ENCODE measurements at places on chromosomes 4 and X.

GRCh38 chr4:169205075-169205743 lies 65.5 kb downstream of the SH3RF1 start:
- DNase-seq, result no peak

GRCh38 chr4:151418385-151418784 lies 9.4 kb downstream of the FHIP1A start:
- DNase-seq, result no peak

GRCh38 chrX:98111684-98112083 lies 1228.0 kb downstream of the RPA4 start:
- DNase-seq, result no peak

- no peak for DNase-seq
Measured at GRCh38 chr4:36308150-36308549, 26.7 kb downstream of the DTHD1 start.

DNA sequence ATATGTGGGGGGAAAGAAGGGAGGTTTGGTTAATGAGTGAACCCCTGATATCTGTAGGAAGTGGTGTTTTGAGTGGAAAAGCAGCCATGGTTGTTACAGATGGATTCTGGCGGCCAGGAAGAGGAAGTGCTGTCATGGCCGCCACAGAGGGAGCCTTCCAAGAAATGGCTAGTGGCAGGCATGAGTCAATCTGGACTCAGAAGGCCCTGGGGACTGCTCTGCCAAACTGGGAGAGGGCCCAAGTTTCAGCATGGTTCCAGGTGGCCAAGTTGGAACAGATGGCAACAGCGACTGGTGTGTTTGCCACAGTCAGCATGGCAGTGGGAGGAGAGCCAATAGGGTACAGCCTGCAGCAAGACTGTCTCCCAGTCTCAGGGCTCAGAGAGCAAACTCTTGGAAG lies 32.5 kb downstream of the ETDB start:
- no peak for DNase-seq

All from activated T-helper 1 cell treated with Interleukin-2 at 50 U/mL for 16 hours (primary cell).